LoVo (cell line): ENCODE measurements at places on chromosomes 1 and 21.
A peak's percentile ranks its signal among the peaks of the same experiment; 100 is the strongest.

DNA sequence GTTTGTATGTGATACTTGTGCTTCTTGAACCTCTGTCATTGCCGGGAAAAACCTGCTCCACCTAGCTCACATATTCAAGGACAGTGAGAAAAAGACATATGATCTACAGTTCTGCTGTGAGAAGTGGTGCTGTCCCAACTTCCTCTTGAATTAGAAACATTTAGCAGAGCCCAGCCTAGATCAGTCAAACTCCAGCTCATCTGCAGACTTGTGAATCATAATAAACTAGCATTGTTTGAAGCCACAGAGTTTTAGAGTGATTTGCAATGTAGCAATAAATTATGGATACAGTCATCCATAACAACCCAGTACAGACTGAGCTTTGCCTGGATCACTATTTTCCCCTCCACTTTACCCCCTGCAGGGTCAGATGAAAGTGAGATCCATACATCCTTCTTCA is 497.8 kb downstream of the PLA2G4A start:
- no peak for DNase-seq

DNA sequence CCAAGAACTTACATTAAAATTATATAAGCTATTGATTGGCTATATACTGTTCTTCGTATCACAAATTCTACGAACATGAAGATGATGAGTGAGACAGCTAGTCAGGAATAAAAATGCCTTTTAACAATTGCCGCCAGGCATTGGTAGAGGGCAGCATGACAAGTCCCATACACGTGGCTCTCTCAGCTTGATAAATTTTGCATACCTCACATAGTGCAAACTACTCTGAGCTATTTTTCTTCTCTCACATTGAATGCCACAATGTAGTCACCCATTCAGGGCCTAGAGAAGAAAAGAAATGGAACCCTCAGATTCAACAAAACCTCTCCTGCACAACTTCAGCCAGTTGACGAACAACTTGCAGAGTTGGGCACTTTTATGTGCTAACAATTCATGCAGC is 27.0 kb upstream of the FMO2 start:
- no peak for DNase-seq

GRCh38 chr1:187871177-187871845 is 1042.6 kb downstream of the PLA2G4A start:
- DNase-seq = no peak

DNA sequence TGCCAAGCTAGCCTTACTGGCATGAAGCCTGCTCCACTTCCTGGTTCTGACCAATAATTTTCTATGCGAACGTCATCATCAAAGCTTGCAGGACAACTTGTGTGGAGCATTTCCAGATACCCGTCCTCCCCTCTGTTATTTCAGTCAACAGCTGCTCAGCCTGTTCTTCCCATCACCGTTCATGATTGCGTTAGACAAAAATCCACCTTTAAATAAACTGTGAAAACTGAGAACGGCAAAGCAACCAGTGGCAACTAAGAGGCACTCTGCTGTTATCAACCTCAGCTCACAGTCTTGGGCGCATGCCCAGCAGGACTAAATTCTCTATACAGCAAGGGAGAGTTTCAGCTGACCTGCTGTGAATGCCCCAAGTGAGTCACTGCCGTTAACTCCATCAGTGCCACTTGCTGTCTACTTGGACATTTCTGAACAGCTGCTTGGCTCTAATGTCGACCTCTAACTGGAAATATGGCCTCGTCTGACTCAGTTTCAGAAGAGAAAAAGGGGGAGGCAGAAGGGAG is 207.4 kb upstream of the RUNX1 start:
- DNase-seq = peak; percentile 89

DNA sequence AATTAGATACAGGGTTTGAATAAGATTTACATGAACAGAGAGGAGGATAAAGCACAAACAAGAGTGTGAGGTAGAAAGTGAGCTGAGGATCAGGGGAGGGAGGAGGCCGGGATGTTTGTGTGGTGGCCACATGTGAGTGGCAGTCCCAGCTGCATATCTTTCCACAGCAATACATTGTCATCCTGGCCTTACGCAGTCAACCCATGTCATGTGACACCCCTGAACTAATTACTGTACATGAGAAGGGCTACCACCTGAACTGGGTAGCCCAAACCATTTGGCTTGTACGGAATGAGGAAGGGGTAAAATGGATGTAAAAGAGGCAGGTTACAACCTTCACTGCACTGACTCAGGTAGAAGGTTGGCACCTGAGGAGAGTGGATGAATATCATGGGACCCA is 4.2 kb downstream of the SLAMF7 start:
- DNase-seq = no peak

DNA sequence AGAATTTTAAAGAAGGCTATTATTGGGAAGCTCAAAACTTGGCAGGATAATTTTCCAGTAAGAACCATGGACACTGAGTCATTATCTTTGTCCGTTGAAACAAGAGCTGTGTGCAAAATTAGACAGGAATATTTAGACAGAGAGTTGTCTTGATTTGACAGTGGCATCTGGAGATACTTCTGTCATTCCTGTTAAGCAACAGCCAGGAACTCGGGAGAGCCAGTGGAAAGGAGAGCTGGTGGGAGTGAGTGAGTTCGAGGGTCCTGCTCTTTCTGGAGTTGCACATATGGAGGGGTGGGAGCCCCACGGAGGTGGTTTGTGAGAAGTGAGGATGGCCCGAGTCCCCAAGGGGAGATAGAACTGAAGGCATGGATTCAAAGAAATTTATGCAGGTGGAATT is 3.1 kb downstream of the COQ8A start:
- no peak for DNase-seq

GRCh38 chr1:95049935-95050334 is 22.8 kb downstream of the ALG14 start:
- no peak for DNase-seq

- no peak for DNase-seq
Observed at GRCh38 chr1:109239047-109239408, 10.3 kb upstream of the CELSR2 start.

- DNase-seq = no peak
Observed at GRCh38 chr1:3688356-3689137, 36.2 kb downstream of the TP73 start.

DNA sequence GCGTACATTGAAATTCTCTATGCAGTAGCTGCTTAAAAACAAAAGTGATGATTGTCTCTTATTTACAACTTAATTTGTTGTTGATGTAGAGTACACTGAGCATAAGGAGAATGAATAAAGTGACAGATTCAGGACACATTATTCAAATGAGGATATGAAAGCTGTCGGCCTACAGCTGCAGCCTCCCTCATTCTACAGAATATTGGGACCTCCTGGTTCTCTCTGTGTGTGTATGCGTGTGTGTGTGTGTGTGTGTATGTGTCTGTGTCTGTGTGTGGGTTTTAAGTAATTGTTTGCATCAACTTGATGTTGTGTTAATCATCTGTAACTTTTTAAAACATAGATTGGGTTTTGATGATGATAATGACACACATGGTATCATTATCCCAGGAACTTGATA is 17.9 kb downstream of the PROX1 start:
- DNase-seq = no peak

DNA sequence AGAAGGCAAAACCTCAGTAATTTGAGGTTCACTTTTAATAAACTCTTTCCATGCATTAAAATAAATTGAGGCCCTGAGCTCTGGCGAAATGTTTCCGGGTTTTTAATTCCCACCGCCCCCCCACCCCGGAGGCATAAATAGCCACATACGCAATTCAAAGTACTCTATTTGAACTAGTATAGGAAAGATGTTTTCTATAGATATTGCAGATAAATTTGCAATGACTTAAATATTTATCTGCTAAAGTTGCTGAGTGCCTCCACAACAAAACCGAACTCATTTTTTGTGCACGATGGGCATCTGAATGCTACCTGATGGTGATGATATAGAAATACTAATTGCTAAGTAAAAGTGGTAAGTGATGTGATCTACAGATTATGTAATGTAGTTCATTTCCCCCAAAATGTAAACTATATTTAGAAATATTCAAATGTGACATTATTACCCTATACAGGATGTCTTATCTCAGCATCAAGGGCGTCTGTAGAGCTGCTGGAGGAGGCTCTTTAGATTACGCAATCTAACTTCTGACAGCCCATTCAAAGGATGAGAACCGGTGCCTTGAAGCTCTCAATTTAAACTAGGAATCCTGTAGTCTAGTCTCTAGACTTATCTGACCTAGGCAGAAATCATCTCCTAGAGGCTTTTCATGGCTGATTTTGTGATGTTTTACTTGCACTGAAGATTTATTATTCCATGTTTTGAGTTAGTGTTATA is 8.5 kb downstream of the IRF2BP2 start:
- DNase-seq = peak; percentile 54

DNA sequence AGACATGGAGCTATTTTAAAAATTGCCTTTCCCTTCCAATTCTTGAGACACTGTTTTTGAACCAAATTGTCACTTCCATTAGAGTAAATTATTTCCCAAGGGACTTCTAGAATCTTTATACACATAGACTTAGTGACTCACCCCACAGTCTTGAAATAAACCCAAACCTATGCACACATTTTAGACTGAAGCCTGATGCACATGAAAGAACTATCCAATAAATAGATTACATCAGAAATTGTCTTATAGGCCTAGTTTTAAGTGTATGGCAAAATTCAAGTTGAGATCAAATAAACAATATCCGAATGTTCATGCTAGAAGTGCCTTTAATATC is 32.2 kb upstream of the ZNF326 start:
- no peak for DNase-seq

DNA sequence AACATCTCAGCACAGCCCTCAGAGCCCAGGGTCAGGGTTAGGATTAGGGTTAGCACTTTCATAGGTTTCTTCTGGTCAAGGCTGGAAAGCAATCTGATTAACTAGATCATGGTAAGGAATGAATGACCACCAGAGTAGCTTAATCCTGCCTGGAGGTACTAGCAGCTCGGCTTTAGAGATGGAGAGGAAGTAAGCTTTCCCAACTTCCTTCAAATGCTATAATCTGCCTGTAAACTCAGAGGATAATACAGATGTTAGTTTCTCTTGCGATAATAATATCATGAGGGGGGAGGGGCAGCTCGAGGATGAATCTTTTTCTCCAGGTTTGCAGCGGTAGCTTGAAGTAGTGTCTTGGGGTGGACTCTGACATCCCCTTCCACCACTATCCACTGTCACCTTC is 194.9 kb downstream of the HIVEP3 start:
- DNase-seq = no peak

GRCh38 chr1:109624201-109625010 is 4.8 kb downstream of the AMPD2 start:
- DNase-seq = no peak

DNA sequence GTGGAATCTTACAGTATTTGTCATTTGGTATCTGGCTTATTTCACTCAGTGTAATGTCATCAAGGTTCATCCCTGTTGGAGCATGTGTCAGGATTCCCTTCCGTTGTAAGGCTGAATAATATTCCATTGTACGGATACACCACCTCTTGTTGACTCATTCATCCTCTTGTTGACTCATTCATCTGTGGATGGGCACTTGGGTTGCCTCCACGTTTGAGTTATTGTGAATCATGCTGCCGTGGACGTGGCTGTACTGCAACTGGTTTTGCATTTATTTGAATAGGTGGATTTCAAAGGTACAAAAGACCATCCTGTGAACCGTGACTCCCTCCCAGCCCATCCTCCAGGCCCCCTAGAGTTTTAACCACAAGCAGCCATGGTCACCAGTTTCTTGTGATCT is 11.9 kb upstream of the TCP10L start:
- DNase-seq = peak; percentile 24

DNA sequence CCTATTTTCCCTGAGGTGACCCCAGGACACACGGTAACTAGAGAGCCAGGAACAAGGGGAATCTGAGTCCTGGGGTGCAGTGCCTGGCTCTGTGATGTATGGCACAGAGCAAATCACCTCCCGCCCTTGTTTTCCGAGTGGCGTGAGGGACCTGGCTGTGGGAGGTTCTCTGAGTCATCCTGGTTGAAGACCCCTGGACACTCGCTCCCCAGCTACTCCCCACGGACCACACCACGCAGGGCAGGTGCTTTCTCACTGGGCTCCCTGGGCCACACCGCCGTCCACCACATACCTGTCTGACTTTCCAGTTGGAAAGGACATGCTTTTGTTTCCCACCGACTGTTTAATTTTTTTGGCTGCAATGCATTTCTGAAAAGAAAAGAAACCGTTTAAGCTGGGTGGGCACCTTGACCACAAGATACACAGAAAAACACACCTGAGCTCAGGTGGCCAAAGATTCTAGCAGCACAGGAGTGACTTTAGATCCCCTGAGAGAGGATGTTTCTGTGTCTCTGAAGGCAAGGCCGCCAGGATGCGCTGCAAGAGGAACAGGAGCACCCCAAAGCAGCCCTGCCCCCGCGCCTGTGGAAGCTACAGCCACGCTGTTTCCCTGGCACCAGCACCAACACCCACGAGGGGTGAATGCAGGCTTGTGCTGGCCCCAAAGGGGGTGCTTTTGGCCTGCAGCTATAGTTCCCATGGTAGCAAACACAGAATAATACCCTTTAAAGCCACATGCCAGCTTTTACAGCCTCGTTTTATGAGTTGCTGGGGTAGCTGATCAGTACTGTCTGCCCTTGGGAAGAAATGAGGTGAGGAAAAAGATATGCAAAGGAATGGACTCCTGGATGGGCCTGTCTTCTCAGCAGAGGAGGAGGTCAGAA is 8.1 kb upstream of the SRM start:
- DNase-seq = no peak
